SW480 (cell line): ENCODE measurements at places on chromosomes 1 and 21.

- peak; percentile 25 for DNase-seq
Measured at GRCh38 chr21:34113842-34114241, 40.5 kb downstream of the MRPS6 start.

- DNase-seq = no peak
Measured at GRCh38 chr1:59081795-59082194, 215.1 kb upstream of the FGGY start.

- DNase-seq = no peak
Measured at GRCh38 chr21:46208761-46209721, 19.5 kb downstream of the LSS start.

- no peak for DNase-seq
Measured at GRCh38 chr1:23371987-23372880, 2.6 kb upstream of the ZNF436 start.

DNA sequence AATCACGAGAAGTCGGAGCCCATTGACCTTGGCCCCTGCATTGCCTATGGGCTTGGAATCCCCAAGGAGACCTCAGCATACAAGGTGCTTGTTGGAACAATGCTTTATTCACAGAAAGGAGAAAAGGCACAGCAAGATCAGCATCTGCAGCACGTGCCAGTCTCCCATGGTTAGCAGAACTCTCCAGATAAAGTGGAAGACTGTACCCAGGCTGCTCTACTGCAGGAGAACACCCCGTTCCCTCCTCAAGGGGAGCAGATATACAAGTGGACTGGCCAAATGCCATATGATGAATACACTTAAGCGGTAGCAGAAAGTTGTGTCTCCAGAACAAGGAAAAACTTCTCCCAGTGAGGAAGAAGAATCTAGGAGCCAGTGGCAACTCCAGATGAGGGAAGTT, 53.5 kb downstream of the ST6GALNAC3 start:
- no peak for DNase-seq

GRCh38 chr1:201112173-201112731, at the start of gene CACNA1S:
Gene CACNA1S, minus strand, starts transcription at chr1:201112426. Its CDS starts 87 bp downstream, at chr1:201112339.
- DNase-seq = no peak

- no peak for DNase-seq
Measured at GRCh38 chr1:26696654-26697430, 1.0 kb downstream of the ARID1A start.

GRCh38 chr1:179824265-179824664, 53.3 kb downstream of the TOR1AIP2 start:
- no peak for DNase-seq

DNA sequence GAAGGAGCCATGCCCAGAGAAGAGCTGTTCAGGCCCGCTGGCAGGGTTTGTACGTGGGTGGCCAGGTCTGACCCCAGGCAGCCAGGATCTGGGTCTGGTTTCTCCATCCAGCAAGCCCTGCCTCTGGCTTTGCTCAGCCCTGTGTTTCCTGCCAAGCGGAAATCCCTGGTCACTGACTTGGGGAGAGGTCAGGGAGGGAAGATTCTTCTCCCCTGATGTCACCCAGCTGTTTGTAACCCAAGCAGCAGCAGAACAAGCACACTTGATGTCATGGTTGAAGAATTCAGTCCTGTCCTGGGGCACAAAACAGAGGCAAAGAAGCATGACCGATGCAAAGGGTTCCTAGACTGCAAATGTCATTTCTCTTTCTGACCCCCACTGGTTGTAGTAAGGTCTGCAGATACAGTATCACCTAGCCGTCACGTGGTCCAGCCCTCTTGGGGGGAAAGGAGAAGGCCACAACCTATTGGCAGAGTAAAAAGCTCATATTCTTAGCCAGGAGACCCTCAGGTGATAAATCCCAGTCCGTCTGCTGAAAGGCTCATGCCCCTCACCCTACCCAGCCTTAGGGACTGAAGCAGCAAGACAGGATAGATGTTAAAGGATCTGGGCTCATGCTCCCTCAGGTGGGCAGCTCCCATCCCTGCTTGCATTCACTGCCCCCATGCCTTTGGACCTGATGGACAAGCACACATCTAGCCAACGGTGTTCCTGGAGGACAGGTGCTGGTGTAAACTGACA, 120.9 kb downstream of the SYT2 start:
- peak; percentile 94 for DNase-seq

DNA sequence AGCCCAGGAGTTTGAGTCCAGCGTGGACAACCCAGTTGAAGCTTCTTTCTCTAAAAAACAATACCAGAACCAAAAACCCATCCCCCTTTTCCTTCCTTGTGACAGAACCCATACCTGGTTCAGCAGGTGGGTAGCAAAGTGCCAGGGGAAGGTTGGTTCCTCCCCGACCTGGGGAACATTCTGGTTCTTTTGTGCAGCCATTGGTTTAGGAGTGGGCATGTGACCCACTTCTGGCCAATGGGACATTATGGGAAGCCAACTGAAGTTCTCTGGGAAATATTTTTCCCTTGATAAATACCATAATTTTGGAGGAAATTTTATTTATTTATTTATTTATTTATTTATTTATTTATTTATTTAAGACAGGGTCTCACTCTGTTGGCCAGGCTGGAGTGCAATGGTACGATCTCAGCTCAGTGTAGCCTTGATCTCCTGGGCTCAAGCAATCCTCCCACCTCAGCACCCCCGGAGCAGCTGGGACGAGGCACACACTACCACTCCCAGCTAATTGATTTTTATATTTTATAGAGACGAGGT, 15.8 kb upstream of the MAPKAPK2 start:
- DNase-seq = no peak

- peak; percentile 86 for DNase-seq
Measured at GRCh38 chr1:226061841-226062557, 517 bp upstream of the H3-3A start.

DNA sequence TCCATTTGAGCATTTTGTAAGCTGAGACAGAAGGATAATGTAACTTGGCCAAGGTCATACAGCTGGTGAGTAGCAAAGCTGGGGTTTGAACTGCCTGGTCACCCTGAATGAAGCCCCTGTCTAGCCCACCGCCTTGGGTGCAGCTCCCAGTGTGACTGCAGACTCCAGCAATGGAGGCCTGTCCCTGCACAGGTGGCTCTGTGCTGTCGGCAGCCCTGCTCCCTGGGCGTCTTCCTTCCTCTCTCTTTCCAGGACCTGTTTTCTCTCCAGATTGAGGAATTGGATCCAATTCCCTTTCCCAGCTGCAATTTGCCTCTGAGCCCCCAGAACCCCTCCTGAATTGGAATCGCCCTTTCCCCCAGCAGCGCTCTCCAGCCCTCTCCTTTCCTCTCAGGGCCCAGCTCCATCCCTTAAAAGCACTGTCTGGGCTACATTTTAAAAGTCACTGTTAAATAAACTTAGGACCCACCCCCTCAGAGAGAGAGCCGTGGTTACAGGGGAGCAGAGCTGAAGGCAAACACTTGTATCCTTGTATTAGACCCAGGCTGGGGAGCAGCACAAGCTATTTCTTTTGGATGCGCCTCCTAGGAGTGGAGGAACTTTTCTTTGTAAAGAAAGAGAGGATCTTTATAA, 161.4 kb upstream of the LMO4 start:
- DNase-seq = no peak

- DNase-seq = no peak
Measured at GRCh38 chr21:25809013-25809412, 74.2 kb downstream of the GABPA start.

DNA sequence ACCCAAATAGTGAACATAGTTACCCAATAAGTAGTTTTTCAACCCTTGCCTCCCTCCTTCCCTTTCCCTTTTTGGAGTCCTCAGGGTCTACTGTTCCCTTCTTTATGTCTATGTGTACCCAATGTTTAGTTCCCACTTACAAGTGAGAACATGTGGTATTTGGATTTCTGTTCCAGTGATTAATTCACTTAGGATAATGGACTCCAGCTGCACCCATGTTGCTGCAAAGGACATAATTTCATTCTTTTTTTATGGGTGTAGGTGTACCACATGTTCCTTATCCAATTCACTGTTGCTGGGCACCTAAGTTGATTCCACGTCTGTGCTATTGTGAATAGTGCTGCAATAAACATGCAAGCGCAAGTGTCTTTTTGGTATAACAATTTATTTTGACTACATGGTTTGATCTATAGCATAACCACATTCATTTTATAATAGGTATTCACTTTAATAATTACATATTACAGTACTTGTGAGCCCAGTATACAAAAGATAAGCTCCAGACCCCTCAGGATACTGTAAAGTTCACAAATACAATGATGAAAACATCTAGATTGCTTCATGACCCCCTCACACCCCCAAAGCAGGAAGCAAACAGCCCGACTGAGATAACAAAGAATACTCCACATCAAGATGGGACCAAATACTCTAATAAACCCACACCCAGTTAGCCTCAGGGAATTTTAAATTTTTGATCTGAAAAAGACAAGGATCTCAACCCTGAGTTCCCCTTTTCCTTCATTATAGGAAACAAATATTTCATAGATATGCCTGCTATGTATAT, 45.3 kb downstream of the PUM1 start:
- DNase-seq = no peak

- no peak for DNase-seq
Measured at GRCh38 chr1:185053204-185053603, 7.8 kb downstream of the RNF2 start.

DNA sequence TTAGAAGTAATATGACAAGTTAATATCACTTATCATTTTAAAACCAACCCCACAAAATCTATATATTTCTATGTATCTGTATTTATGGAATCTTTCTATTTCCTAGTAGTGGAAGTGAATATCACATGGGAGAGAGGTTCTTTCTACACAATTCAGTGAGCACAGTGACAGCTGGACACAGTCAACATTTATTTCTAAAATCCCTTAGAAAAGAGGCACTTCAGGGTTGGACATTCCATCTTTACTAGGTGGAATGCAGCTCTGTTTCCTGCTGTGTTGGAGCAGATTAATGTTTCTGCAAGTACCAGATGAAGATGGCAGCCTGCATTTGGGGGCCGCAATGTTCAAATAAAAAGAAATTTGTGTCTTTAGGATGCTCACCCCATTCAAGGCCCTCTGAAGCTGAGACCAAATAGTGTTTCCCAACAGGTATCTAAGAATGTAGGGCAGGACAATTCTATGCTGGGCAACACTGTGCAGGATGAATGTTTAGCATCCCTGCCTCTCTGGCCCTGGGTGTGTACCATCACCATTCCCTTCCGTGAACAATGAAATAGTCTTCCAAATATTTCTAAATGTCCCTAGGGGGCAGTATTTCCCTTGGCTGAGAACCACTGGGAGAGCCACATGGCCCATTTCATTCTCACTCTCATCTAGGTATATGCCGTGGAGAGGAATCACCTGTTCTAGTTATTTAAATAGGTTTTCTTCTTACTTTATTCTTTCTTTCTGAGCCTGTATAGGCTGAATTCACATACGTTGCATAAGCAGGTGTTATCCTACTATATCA, 394.8 kb downstream of the PRDM2 start:
- peak; percentile 22 for DNase-seq

DNA sequence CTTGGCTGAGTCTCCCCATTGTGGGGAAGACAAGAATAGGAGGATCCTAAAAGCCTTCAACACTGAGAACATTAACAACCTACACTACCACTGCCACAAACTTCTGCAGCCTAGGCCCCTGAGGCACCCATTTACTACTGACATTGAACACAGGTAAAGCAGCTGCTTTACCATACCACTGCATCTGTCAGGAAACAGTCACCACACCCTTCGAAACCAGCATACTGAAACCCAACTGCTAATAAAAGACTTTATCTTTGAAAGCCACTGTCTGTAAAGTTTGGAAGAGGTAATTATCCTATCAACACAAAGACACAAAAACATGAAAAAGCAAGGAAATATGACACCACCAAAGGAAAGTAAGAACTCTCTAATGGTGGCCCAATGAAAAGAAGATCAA, 7.4 kb downstream of the IFNAR1 start:
- DNase-seq = no peak

DNA sequence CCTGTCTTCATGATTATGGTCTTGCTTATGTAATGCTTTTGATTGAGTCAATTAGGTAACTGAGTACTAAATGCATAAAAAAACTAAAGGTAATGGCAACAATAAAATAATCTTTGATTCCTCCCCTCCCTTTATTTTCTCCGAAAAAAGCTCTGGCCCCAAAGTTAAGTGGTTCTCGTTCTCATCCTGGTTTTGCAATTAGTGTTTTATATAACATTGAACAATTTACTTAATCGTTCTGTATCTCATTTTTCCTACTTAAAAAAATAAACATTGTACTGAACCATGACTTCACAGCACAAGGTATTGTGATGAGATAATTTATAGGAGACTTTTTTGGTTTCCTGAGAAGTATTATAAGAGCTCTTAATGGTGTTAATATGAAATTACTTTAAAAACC, 11.3 kb downstream of the SLC22A15 start:
- no peak for DNase-seq

- no peak for DNase-seq
Measured at GRCh38 chr1:182301026-182301436, 90.6 kb downstream of the GLUL start.

- DNase-seq = no peak
Measured at GRCh38 chr1:163085041-163085903, 16.1 kb downstream of the RGS4 start.

GRCh38 chr1:198072177-198072576, 84.6 kb upstream of the NEK7 start:
- DNase-seq = peak; percentile 1

DNA sequence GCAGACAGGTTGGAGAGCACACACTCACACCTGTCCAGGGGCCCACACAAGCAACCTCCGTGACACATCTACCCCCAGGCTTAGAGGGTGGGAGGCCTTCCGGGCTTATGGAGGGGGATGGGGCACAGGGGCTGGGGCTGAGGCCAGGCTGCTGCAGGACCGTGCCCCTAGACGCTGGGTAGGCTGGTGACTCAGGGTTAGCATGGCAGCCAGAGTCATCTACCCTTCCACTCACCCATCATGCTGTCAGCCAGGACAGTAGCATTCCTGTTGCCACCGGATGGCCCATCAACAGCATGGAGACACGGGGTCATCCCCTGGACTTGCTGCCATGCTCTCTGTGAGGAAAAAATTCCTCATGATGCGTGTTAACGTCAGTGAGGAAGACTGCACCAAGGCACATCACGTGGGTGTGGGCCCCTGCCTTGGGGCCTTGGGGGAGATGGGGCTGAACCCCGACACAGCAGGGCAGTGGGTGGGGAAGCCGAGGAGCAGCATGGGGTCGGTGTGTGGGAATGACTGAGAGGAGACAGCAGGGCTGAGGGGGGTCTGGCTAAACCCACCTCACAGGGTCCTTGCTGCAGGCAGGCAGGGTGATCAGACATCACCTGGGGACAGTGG, 52.8 kb downstream of the WNT9A start:
- no peak for DNase-seq

DNA sequence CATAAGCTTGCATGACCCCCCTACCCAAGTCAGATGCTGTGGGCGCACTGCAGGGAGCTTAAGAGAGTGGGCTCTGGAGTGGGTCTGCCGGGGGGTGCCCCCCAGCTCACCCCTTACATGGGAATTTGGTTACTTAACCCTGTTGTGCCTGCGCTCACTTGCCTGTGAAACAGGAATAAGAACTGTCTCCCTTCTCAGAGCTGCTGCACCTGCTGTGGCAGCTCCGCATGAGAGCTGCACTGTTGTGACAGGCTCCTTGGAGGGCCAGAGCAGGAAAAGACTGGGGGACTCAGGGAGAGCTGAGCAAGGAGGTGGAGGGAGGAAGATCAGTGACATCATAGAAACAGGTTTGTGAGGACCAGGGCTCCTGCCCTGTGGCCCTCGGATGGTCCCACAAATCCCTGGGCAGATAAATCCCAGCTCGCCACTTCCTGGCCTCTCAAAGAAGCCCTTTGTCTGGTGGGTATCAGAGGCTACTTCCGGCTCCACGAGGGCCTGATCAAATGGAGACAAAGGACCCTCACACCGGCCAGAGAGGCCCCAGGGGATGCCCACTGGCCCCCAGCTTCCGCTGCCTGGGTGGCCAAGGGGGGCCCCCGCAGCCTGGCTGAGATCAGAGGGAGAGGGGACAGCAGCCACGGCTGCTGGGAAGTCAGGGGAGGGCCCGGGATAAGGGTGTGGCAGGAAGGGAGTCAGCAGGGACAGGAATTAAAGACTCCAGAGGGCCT, 28.9 kb upstream of the LAPTM5 start:
- DNase-seq = peak; percentile 93
